Occipital lobe (tissue), 3 donors: ENCODE measurements at places on chromosomes 6 and 20. TPM values are rescaled to one million over a fixed set of nuclear protein-coding genes. Genes with fewer than 3 reads are reported as not detected.

- no peak for DNase-seq
Observed at GRCh38 chr20:889106-889505, 27.0 kb downstream of the ANGPT4 start.

The SLC4A11 gene
- total RNA-seq, result not detected

The ZC2HC1B gene
- 0.31 TPM for total RNA-seq

The LY6G6C gene
- total RNA-seq, result 0.31 TPM

DNA sequence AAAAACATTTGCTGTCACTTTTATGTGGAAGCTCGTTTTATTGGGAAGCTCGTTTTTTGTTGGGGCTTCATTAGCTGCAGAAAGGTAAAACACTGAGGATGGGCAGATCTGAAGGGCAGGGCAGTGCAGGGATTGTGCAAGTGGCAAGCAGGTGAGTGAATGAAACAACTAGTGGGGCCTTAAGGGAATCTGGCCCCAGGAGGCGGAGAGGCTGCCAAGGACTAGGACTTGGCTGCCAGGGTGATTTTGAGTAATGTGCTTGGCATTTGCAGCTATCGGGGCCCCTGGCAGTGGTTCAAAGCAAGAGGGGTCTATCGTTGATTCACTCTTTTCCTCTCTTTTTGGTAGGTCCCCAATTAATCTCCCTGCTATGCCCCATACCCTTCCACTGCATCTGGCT, 11.5 kb downstream of the IL22RA2 start:
- no peak for DNase-seq

The C6orf163 gene
- total RNA-seq, result 8.3 TPM

- no peak for DNase-seq
Observed at GRCh38 chr6:25022140-25022553, 86.4 kb upstream of the RIPOR2 start.

DNA sequence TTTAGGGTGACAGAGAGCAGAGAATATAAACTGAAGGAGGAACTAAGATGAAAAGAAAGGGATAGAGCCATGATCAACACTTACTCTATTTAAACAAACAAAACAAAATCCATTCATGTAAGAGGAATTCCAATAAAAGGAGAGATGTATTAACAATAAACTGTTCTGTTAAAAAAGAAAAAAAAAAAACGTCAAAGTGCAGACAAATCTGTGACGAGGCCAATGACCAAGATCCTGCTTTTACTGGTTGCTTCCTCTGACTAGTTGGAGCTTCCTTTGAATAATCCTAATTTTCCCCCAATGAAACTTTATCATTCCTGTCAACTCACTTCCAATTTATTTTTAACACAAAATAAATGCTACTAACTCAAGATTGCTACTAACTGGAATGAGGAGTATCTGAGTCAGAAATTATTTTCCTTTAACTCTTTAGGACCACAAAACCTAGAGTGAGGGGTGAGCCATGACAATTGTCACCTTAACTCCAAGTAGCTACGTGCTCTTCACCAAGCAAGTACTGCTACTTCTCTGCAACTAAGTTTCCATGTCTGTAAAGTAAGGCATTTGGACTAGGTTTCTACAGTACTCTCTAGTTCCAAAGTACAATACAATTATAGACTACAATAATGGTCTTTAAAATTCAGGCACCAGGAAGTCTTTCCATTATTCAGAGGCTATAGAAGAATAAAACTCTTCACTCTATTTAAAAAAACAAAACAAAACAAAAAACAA, 152.0 kb downstream of the PTPRK start:
- DNase-seq, result no peak

The LCA5 gene
- total RNA-seq, result 17.3 TPM

DNA sequence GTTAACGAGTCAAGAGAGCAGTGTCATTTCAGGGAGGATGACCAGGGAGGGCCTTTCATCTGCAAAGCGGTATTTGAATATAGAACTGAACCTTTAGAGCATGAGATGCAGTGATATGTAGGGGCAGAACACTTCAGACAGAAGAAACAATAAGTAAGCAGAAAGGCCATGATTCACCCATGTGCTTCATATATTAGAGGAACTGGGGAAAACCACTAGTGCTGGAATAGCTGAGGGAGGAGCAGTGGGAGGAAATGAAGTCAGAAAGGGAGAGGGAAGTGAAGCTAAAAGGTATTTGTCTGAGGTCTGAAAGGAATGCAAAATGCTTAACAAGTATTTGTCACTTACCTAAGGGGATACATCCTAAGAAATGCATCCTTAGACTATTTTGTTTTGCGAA, 391.2 kb downstream of the ADGRB3 start:
- DNase-seq, result no peak

DNA sequence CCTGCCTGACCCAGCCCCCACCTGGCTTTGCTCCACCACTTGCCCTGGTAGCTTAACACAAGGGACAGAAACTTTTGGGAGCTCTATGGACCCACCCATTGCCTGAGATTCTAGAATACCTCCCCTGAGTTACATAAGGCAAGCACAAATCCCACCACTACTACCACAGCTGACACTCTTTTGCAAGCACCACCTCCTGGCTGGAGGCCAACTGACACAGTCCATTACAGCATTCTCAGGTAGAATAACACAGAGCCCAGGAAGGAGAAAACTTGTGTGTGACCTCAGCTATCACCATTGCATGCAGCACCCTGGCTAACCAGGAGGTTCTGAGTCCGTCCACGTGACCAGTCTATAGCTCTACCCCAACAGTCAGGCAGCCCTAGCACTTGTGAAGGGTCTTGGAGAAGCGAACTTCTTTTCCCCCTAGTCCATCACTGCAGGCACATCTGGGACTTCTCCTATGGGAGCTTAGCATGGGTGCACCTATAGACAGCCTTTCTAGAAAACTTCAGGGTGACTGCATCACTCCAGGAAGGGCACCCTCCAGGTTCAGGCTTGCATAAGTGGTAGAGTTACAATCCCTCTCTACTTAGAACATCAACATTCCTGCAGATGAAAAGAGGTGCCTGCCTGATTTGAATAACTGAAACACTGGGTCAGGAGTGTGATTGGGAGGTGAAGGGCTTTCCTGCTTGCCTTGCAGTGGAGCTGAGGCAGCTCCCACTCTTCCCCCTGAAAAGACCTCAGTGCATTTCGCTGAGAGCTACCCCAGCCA, 30.1 kb downstream of the CITED2 start:
- DNase-seq, result no peak

The MAS1 gene
- total RNA-seq, result not detected

DNA sequence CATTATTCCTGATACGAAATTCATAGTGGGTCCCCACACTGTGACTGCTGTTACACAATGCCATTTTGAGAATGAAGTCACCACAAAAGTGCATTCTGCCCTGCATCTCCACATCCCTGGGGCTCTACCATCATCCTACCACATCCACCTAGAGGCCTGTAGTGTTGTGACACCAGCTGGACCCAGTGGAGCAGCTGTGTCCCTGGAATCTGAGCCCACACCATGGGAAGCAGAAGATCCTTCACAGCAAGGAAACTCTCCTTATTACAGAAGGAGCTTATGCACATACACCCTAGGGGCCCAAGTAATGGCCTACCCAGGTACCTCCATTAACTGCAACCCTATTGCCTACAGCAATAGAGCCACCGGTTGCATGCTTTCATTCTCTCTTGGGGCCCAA, 566.6 kb upstream of the EPHA7 start:
- DNase-seq, result no peak

DNA sequence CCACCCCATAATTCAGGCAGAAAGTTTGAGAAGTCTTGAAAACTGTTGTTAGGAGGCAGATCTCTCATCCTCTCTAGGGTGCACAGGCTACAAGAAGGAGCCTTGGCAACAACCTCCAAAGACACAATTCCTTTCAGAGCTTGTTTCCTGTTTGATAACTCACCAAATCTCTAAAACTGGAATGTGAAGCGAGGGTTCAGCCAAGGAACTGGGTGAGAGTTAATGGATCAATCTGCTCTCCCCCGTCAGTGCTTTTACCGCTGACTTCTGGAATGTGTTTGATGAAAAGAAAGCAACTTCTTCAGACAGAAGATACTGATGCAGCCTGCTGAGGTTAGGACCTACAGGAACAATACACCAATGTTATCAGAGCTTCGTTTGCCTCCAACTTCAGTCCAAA, 171.8 kb upstream of the BMP2 start:
- DNase-seq, result no peak

The KIAA0408 gene
- 116 TPM for total RNA-seq

GRCh38 chr6:127342296-127342945, 988 bp downstream of the ECHDC1 start:
- no peak for DNase-seq

GRCh38 chr6:170271771-170272314, 19.0 kb downstream of the DLL1 start:
- no peak for DNase-seq

GRCh38 chr20:2873747-2874041, 413 bp downstream of the PTPRA start:
- no peak for DNase-seq

- DNase-seq, result no peak
Observed at GRCh38 chr6:130525408-130525807, 159.6 kb downstream of the TMEM200A start.

GRCh38 chr20:25227317-25227831, 20.5 kb upstream of the PYGB start:
- DNase-seq, result no peak

DNA sequence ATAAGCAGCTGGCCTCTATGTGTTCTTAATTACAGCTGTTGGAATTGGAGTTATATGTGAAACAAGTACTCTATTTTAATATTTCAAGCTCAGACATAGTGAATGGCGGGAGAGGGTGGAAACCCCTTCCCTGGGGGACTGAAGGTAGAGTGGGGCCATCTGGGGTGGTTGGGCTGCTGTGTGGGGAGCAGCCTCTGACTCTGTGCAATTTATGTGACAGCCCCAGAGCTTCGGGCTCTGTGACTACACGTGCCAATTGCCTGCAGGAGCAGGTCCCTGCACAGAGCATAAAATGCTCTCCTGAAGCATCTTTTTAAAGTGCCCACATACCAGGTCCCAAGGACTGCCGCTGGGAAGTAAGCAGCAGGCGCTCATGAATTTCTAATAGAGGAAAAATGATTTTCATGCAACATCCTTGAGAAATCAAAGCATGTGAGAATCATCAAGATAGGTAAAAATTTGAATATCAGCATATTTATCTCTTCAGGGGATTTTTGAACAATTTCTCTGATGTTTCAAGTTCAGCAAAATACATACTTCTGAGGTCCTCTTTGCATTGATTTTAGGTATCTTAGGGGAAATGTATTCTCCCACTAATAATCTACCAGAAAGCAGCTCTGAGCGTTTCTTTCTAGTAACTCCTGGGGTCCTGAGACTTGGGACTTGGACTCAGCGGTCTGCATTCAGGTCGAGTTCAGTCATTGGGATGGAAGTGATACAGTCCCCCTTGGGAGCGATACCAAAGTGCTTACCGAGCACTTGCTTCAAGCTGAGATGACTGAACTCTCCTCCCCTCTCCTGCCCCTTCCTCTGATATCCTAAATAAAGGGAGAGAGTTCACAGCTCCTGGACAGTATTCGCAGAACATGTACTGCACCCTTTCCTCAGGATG, 40.0 kb downstream of the ALDH8A1 start:
- no peak for DNase-seq

DNA sequence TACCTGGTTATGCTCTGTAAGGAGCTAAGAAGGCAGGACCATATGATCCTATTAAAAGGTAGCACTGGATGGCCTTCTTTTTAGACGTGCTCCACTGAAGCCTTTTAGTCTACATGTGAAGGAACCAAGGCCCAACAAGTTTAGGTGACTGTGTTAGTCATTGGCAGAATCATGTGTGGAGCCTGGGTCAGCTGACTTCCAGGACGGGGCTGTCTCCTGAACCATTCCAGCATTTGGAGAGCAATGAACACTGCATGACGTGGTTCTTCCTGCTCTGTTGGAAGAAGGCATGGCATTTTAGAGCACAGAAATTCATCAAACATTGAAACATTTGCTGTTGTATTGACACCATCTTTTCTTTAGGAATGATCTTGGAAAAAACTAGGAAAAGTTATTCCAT, 87.8 kb upstream of the TIAM2 start:
- no peak for DNase-seq

DNA sequence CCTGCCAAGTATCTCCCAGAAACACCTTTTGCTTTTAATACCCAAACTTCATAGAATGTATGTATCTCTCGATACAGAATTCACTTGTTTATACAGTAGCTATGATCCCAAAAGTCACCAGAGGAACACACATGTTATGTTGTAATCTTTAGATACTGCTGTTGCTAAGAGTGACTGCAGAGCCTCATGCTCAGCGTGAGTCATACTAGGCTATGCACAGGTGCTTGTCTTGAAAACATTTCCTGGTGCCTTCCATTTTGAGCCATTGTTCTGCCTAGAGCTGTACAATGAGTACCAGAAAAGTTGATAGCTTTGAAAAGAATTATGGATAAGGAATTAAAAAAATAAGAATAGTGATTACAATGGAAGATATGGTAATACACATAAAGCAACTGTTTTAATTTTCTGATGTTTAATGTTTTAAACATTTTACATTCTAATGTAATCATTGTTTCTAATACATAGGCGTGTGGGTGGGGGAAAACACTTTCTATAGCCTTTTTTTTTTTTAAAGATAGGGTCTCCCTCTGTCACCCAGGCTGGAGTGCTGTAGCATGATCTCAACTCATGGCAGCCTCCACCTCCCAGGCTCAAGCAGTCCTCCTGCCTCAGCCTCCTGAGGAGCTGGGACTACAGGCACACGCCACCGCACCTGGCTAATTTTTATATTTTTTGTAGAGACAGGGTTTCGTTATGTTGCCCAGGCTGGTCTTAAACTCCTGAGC, 79.4 kb downstream of the CD24 start:
- DNase-seq, result no peak

GRCh38 chr6:33429750-33430052, 9.8 kb downstream of the SYNGAP1 start:
- DNase-seq, result no peak

DNA sequence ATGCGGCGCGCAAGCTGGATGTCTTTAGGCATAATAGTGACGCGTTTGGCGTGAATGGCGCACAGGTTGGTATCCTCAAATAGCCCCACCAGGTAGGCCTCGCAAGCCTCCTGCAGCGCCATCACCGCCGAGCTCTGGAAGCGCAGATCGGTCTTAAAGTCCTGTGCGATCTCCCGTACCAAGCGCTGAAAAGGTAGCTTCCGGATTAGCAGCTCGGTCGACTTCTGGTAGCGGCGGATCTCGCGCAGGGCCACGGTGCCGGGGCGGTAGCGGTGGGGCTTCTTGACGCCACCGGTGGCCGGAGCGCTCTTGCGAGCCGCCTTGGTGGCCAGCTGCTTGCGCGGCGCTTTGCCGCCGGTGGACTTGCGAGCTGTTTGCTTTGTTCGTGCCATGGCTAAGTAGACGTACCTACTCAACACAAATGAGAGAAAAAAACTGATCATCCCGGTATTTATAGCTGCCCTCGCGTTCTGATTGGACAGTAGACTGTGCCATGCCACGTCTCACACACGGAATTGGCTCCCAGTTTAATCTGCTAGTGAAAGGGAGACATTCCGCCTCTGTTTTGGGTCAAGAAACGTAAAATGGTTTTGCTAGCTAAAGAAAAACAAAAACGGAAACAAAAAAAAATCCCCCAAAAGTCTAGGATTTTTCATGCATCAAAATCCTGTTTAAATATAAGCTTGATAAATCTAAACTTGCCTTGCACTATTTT, 40.1 kb downstream of the OR2B2 start:
- DNase-seq, result no peak

DNA sequence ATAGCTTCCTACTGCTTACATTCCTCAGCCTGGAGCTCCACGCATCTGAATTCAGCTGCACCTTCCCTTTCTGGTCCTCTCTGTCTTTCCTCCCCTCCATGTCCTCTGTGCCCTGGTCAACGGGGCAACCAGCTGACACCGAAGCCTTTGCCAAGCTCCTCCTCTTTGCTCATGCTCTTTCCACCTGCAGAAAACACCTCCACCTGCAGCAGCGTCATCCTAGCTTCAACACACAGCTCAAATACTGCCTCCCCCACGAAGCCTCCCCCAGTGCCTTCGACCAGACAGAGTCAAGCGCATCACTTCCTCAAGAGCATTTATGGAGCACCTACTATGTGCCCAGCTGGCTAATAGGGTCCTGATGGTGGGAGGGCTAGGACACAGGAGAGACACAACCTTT, 9.2 kb downstream of the CDH22 start:
- DNase-seq, result no peak
